ENCODE measurements at places on chromosomes 3 and 15.

- no peak for DNase-seq
Observed at GRCh38 chr3:177832880-177833279, 635.6 kb upstream of the TBL1XR1 start.

DNA sequence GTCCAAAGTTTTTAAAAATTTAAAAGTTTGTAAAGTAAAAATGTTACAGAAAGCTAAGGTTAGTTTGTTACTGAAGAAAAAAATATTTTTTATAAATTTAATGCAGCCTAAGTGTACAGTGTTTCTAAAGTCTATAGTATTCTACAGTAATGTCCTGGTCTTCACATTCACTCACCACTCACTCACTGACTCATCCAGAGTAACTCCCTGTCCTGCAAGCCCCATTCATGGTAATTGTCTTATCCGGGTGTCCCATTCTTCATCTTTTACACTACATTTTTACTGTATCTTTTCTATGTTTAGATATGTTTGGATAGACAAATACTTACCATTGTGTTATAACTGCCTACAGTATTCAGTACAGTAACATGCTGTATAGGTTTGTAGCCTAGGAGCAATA, 36.7 kb upstream of the ATP10A start:
- DNase-seq = no peak

DNA sequence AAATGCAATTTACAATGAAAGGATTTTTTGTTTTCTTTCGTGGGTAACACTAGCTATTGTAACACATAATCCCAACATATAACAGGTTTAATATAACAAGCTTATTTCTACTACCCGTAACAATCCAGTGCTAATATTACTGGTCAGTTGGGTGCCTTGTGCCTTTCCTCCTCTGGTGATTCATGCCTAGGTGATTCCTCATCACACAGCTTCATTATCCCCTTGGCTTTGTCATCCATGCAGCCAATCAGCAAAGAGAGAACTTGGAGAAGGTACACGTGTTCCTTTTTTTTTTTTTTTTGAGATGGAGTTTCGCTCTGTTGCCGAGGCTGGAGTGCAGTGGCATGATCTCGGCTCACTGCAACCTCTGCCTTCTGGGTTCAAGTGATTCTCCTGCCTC, 30.7 kb downstream of the CHST14 start:
- DNase-seq = no peak

DNA sequence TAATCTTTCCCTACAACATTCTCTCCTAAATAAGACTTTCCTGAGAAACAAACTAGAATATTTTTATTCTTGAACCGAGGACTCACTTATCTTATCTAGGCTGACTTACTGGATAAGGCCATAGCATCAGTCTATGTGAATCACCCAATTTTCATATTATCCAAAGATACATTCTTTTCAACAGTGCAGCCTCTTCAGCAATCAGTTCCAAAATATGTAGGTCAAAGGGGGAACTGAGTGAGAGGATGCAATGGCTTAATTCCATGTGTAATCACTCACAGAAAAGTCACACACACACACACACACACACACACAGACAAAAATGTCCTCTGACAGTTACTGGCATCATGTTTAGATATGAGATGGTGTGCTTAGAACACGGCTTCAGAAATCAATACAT, 31.5 kb upstream of the MECOM start:
- DNase-seq = no peak
